Cortex of kidney (tissue), 1 donor: ENCODE measurements at places on chromosomes 1 and 21.

GRCh38 chr1:197422993-197423392 is 154.9 kb downstream of the CRB1 start:
- DNase-seq, result no peak

GRCh38 chr1:193538003-193538354 is 351.6 kb upstream of the B3GALT2 start:
- DNase-seq, result no peak

DNA sequence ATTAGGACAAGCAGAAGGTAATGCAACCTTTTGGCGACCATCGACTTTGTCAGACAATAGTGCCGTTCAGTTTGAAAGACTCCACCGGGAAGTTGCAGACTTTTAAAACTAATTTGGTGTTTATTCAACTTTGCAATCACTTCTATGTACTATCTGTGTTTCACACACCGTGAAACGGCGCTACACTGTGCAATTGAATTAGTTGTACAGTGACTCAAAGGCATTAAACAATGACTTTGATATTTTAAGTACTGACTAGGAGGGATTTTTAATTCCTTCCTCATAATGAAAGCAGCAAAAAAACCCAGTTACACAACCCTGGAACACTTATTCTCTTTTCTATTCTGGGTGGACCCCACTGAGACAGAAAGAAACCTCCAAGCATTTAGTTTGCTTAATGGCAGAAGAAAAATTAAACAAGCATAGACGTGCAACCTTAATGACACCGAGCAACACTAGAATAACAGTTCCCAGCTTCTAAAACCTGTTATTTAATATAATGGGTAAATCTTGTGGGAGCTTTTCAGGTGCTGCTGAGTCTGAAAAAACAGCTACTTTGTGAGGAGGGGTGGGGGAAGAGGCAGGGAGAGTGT is 176.8 kb downstream of the LMO4 start:
- DNase-seq, result no peak

- DNase-seq, result no peak
Measured at GRCh38 chr1:6336776-6337622, 56.6 kb downstream of the ACOT7 start.

DNA sequence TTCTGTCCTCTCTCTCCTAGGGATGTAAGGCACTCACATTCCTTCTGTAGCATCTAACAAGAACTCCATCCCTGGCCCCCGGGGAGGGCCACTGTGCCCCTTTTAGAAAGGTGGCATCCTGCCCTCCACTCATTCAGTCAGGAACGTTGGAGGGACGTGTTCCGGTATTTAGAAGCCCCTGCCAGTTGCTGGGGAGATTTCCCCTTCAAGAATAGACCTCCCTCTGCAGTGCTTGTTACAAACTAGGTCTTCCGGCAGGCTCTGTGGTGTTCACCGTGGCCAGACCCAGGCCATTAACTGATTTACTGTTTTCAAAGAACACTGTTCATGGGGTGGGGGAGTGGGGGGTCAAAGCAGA is 779 bp downstream of the PCP4L1 start:
- no peak for DNase-seq

GRCh38 chr1:101547357-101547756 is 310.5 kb downstream of the S1PR1 start:
- DNase-seq, result no peak

DNA sequence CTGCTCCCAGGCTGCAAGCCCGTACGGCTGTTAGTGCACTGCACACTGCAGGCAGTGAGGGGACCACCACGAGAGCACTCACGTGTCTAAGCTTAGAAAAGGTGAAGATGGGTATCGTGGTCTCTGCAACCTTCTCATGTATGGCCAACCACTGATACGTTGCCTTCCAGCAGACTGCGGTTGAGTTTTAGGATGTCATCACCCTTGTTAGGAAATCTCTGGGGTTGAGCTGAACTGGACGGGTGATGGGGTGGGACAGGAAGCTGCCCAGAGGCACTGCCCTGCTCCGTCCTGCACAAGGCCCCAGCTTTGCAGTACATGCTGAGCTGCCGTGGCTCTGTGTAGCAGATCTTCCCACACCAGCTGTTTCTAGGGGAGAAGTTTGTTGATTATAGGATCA is 43.3 kb downstream of the FAAP20 start:
- DNase-seq, result no peak

GRCh38 chr1:12015001-12015491 is 4.3 kb upstream of the MIIP start:
- DNase-seq, result no peak

GRCh38 chr1:155038602-155039307 is 5.1 kb downstream of the DCST1 start:
- no peak for DNase-seq

- no peak for DNase-seq
Measured at GRCh38 chr1:66489151-66489550, 44.8 kb upstream of the SGIP1 start.

DNA sequence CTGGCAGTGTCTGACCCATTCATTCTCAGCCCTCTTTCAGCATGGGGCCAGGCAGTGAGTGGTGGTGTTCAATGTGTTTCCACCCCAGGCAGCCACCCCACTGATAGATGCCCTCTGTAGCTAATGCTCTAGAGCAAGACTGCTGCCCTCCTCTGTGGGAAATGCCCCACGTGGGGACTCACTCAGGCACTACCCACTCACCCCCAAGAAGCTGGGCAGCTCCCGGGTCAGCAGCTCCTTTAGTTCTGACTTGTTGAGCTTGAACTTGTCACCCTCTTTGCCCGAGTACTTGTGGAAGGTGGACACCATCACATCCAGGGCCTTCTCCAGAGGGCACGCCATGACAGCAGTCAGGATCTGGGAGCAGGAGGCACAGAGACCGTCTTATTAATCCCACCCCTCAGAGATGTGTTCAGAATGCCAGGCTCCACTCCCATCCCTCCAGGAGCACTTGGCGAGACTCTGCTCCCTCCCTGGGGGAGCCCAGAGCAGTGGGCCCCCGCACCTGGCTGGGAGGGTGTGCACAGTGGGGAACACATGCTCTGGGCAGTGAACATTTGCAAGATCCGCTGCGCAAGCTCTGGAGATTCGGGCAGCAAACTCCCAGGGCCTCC is 1.0 kb downstream of the S100A4 start:
- no peak for DNase-seq

- no peak for DNase-seq
Measured at GRCh38 chr21:45404730-45405270, at the start of gene COL18A1. COL18A1 (plus strand) TSS chr21:45405165; CDS start chr21:45405231, 66 bp downstream.

DNA sequence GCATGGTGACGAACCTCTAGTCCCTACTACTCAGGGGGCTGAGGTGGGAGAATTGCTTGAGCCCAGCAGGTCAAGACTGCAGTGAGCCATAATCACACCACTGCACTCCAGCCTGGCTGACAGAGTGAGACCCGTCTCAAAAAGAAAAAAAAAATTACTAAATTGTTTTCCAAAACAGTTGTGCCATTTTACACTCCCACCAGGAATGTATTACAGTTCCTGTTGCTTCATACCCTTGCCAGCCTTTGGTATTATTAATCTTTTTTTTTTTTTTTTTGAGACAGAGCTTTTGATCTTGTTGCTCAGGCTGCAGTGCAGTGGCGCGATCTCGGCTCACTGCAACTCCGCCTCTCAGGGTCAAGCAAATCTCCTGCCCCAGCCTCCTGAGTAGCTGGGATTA is 55.9 kb downstream of the RPS6KA1 start:
- no peak for DNase-seq
